Caki2 (cell line): ENCODE measurements at places on chromosomes 4 and X.

DNA sequence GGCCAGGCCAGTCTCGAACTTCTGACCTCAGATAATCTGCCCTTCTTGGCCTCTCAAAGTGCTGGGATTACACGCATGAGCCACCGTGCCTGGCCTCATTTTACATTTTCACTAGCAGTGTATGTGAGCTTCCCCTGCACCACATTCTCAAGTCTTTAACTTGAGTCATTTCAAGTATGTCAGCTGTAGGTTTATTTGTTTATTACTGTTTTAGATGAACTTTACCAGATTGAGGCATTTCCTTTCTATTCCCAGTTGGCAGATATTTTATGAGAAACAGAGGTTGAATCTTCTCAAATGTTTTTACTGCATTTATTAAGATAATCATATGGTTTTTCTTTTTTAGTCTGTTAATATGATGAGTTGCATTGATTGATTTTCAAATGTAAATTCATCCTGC, 114.6 kb upstream of the SH3RF1 start:
- no peak for DNase-seq

GRCh38 chr4:82484996-82485783, 54.8 kb downstream of the ENOPH1 start:
- no peak for DNase-seq

- DNase-seq, result peak; percentile 63
Measured at GRCh38 chr4:105966051-105966450, 70.8 kb downstream of the NPNT start.

GRCh38 chr4:112895811-112896608, 153.4 kb upstream of the ANK2 start:
- peak; percentile 14 for DNase-seq

- no peak for DNase-seq
Measured at GRCh38 chrX:129545408-129545807, 5.3 kb downstream of the OCRL start.

GRCh38 chr4:61395754-61396153, 195.6 kb downstream of the ADGRL3 start:
- no peak for DNase-seq

DNA sequence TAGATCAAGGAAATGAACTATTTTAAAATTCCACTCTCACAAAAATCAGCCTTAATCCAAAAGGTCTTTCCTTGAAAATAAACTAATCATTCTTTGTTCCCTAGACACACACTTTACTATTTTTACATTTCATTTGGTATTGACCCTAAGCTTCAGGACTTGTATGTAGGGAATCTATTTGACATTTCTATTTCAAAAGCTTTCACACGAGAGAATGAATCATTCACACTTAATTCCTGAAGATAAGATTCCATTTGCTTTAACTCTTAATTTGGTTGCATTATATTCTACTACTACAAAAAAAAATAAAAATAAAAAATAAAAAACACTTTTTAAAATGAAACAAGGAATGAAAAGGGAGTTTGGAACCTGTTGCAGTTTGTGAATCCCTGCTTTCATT, 43.7 kb downstream of the EDNRA start:
- DNase-seq, result no peak

GRCh38 chr4:144750348-144750747, 104.4 kb downstream of the HHIP start:
- DNase-seq, result no peak

DNA sequence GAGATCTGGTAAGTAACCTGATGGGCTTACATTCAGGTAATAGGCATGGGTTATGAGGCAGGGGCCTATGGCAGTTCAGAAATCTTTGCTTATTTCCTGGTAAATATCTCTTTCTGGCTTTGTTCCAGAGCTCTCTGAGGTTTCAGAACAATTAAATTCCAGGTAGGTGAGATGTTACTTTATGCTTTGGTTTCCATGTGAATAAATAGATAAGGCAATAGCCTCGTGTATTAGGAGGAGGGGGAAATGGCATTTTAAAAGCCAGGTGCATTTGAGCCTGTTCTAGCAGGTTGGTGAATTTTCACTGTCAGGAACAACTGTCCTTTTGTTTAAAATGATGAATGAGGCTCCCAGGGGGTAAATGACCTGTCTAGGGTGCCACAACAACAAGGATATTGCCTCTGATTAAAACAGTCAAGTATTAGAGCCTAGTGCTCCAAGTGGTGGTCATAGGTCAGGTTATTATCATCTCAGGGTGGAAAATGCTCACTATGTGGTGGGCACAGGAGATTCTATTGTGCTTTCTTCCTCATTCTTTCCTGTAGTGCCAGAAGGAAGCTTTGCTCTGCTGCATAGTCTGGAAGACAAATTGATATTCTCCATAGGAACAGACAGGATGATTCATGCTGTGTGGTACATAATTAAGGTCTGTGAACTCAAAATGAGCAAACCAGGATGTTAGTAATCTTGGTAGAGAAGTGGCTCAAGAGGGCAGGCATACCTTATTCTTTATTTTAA, 296.2 kb downstream of the INPP4B start:
- DNase-seq, result peak; percentile 99

DNA sequence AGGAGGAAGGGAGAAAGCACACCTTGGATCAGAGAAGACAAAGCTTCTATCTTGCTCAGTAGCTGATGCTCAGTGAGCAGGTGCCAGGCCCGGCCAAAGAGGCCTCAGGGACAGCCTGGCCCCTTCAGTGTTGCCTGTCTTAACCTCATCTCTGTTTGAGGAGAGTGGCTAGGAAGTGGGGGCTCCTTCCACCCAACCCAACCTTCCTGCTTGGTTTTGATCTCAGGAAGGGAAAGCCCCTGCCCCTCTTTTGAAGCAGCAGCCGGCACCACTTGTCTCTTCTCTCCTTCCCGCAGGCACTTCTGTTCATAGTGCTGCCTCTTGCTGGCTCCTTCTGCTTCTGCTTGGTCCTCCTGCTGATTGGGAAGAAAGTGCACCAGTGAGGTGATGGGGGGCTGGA, 2.4 kb upstream of the AFF2 start:
- no peak for DNase-seq

GRCh38 chr4:84498203-84498934, 723 bp downstream of the NKX6-1 start:
- DNase-seq, result peak; percentile 32

DNA sequence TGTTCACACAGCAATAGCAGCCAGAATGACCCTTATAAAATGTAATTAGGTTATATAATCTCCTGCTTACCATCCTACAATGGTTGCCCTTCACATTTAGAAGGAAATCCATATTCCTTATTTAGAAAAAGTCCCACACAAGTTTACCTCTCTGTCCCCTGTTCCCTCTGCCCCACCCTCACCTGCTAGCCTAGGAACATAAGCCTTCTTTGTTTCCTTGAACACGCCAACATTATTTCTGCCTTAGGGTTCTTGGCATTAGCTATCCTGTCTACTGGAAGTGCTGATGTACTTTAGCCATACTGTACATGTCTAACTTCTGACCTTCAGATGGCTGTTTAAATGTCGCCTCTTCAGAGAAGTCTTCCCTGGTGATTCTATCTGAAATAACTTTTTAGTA, 28.4 kb upstream of the USP53 start:
- no peak for DNase-seq

DNA sequence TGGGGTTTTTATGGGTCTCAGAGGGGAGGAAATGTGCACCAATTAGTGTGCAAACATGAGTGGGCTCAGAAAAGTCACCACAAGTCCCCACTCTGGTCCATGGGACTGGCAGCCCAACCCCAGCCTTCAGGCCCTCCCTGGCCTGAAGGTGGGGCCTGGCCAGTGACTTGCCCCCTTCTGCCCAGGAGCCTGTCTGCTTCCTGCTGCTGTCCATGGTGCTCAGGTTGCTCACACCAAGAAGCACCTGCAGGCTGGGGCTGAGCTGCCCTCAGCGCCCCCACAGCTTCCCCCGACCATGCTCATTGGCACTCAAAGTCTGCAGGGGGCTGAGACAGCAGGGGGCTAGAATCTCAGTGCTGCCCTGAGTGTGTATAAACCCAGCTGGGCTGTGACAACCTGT, 30.6 kb upstream of the GC start:
- no peak for DNase-seq

GRCh38 chrX:34875204-34875603, 67.4 kb upstream of the FAM47B start:
- no peak for DNase-seq

- DNase-seq, result no peak
Measured at GRCh38 chr4:175435381-175435783, 376.7 kb downstream of the GPM6A start.

DNA sequence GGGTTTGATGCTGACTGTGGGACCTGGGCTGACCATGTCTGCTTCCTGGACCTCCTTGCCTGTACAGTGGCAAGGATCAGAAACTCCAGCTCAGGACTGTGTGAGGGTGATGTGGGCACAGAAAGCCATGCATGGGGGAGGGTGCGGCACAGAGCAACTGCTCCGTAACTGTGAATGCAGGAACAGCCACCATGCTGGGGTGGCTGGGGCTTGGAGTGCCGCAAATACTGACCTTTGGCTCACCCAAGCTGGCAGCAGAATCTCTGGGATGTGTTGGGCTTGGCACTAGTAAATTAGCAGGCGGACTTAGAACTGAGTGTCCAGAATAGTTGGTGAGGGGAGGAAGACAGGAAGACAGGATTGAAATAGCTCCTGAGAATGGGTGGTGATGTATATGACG, 52.0 kb downstream of the DRD5 start:
- DNase-seq, result no peak

DNA sequence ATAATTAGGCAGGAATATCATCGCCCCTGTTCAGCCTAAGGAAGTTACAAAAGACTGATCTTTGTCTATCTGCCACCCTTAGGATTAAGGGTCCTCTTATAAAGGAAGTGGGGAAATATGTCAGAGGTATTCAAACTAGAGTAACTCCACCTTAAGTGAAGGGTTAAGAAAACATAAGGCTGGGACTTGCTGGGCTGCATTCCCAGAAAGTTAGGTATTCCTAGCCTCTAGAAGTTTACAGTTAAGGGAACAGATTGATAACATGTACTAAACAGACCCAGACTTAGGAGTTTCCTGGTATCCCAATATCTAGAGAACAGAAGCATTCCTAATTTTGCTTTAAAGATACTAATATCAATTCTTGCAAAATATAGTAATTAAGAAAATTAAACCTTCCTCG, 6.0 kb downstream of the CXCL2 start:
- DNase-seq, result no peak

GRCh38 chr4:97998203-97998602, 145.1 kb downstream of the STPG2 start:
- DNase-seq, result no peak

DNA sequence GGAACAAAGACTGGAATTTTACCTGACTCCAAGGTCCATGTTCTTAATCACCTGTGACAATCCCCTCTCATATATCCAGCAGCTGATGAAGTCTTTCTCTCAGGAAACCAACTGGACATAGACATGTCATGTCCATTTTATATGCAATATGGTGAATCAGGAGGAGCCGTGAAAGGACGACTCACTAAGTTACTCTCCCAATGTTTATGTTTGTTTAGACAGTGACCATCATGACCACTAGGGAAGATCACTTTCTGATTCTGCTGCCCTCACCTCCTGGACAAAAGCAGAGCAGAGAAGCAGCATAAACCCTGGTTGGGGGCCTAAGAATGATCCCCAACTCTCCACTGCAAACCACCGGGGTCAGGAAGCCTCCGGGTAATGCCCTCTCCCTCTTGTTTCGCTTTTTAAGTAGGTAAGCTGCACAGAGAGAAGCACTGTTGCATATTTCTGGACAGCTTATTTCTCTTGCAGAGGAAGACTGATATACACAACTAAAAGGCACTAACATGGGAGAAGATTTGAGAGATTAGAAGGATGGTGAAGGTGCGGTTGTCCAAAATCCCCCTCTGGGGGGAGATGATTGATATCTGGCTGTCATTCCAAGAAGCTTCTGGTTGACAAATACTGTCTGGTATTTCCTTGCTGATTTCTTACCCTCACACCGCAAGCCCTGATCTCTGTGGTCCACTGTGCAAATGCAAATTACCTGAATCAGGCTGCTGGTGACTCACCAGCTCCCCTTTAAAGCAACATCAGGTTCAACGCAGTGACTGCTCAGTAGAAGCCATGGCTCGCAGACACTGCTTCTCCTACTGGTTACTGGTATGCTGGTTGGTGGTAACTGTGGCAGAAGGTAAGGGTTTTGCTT, at the start of gene ODAPH:
Gene ODAPH, plus strand, starts transcription at position 773 of the 871 bp plus-strand sequence. Its CDS starts 17 bp downstream, at position 790.
- peak; percentile 75 for DNase-seq

DNA sequence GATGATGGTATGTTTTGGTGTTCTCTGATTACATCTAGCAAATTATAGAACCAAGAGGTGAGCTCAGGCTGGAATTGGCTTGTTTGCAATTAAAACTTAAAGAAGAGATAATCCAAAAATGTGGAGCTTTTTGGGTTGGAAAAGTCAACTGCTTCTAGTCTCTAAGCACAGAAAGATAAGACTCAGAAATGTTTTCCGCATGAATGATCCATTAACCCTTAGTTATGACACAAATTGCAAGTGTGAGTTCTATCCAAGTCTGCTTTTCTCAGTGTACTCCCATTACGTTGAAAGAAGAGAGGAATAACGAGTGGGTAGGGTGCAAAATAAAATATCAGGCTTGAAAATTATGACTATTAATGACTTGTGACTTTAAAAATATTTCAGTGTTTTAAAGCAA, 38.5 kb downstream of the HPGD start:
- no peak for DNase-seq

DNA sequence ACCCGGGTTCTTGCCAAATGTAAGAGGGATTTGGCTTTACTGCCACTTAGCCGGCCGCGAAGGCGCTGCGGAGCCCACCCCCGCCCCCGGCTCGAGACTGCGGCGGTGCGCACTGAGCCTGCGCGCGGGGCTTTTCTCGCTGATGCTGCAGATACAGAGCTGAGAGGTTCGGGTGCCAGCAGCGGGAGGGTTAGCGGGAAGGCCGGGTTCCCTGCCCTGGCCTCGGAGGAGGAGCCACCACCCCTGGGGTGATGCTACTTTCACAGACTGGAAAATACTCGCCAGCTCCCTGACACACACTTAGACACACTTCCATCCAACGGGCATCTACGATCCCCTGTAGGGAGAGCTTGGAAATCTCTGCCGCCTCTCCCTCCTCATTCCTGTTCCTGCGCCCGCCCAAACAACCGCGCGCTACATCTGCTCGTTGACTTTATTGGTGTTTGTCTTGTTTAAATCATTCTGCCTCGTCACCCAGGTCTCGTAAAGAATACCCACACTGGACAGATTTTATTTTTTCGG, 2.1 kb upstream of the PCDH7 start:
- peak; percentile 77 for DNase-seq

DNA sequence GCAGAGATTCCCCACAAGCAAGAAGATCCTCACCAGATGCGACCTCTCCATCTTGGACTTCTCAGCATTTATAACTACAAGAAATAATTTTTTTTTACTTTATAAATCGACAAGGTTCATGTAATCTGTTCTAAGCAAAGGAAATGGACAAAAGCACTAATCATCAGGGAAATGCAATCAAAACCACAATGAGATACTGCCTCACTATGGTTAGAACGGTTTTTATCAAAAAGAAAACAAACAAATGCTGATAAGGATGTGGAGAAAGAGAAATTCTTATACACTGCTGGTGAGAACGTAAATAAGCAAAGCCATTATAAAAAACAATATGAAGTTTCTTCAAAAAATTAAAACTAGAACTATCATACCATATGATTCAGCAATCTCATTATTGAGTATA, 1382.6 kb downstream of the ARAP2 start:
- peak; percentile 4 for DNase-seq

DNA sequence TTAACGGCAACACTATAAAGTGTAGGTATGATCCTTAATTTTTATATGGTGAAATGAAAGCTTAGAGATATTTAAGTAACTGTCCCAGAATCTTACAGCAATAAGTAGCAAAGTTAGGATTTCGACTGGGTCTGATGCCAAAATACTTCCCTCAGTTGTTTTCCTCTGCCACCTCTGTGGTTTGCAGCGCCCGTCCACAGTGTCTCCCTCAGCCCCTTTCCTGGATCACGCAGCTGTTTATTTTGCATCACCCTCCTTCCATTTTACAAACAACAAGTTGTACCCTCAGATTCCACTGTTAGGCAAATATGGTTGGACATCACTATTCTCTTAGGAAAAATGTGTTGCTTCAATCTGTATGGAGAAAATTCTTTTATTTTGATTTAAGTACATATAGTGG, 56.1 kb downstream of the RAPGEF2 start:
- no peak for DNase-seq
